ENCODE measurements at places on chromosomes 7 and 10. TPM values are rescaled to one million over a fixed set of nuclear protein-coding genes. Genes with fewer than 3 reads are reported as not detected.

TMEM196 gene
- not detected for total RNA-seq

PRPS1L1 gene
- total RNA-seq = not detected

NOS3 gene
- 124 TPM for total RNA-seq

GATA3 gene
- total RNA-seq = 0.24 TPM

COL28A1 gene
- 0.13 TPM for total RNA-seq

Data from K562 (cell line).